ENCODE measurements at places on chromosomes 7 and 10.
A peak's percentile ranks its signal among the peaks of the same experiment; 100 is the strongest.

DNA sequence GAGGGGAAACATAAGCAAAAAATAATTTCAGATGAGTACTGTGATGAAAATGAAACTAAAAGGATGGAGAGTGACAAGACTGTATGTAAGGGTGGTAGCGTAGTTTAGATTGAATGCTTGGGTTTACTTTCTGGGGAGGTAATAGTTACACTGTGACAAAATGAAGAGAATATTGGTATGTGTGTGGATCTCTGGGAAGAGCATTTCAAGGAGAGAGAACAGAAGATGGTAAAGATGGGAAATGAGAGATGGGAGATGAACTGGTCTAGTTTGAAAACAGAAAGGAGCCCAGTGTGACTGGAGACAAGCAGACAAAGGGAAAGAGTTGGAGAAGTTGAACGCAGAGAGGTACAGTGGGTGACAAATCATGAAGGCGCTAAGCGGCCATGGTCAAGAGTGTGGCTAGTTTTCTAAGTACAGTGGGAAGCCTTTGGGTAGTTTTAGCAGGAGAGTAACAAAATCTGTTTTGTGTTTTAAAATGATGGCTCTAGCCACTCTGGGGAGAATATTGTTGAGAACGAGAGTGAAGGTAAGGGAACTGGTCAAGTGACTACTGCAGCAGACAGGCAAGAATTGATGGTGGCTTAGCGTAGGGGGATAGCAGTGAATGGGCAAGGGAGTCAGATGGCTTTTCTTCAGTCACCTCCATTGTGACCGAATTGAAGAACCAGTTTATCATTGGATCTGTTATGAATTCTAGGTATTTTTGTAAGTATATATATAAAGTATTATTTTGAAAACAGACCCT lies 22.6 kb downstream of the PALS2 start:
- DNase-seq, result no peak

DNA sequence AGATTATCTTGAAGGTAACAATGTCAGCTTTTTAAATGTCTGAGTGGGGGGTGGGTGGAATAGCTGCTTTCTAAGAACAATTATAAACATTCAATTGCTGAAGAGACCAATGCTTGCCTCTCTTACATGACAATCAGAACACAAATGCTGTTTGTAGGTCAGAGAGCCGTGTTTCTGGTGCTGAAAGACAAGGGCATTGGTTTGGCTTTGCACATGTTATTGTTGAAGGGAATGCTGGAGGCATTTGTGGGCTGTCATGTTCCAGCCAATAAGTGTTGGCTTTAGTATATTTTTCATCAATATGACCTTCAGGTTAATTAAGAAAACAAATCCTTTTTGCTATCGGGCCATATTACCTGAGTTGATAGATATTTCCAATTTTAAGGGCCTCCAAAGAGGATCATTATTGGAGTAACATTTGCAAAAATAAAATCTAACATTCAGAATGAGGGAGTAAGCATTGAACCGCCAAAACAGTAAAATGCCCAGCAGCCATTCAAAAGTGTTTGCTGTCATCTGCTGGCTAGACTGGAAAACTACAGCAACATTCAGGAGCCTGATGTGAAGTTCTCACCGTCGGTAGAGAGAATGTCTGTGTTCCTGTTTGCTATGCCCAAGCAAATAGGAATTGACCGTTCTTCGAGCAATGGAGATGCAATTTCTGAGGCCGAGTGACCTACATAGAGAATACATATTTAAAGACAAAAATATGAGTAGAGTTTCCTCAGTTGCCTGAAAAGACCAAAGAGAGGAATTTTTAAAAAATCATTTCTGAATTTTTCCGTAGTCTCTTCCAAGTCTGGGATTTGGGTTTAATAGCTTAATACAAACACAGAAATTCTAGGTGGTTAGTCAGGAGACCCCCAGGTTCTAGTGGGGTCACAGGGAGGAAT lies 118.9 kb downstream of the APBB1IP start:
- DNase-seq, result peak; percentile 22

- no peak for DNase-seq
These were observed 282.9 kb upstream of the LYZL1 start for GRCh38 chr10:29005988-29006387.

DNA sequence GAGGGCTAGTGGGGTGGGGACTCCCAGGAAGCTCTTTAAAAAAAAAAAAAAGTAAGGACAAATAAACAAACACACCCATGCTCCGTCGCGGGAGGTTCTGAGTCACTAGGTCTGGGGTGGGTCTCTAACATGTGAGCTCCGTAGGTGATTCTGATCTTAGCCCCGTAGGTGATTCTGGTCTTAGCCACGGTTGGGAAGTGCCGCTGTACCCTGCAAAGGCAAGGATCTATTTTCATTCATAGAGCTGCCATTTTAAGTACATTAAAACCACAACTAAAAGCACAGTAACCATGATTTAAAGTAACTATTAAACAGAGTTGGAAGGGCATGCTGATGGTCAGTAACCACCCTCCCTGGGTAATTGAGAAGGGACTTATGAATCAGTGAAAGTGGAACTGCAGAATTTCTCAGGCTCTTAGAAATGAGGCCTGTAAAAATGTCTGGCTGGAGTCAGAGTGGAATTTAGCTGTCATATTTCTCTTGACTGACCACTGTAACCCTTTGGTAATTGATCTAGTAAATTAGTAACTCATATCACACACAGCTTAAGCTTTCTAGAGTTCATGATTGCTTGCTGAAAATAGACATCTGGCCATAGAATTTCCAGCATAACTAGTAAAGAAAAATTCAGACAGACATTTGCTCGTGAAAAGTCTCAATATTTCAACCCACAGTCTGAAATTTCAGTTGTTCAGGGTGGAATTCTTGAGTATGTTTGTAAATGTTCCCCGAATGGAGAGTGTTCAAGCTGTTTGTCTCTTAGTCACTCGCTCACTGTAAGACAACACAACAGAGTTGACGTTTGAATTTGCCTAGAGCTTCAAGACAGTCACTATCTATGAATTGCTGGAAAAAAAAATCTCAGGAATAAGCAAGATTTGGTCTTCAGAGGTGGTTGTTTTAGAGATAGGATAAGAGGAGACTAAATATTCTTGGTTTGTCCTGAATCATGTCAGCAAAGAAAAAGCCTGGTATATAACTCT lies 34.2 kb upstream of the TCF7L2 start:
- no peak for DNase-seq
